ENCODE measurements at places on chromosomes 16 and 17.

DNA sequence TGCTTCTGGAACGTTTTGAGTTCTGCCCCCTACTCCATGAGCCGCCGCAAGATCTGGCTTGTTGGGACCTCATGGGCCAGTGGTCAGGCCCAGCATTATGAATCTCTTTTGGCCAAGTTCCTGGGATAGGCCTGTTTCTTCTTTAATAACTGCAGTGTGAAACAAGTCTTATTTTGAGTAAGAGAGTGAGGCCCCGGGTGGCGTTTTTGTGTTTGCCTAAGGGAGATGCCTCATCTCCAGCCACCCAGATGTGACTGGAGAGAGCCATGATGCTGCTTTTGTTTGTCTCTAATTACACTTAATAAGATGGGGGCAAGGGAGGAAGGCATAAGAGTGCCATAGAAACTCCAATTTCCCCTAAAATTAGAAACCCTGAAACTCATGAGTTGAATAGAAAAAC lies 39.8 kb downstream of the KSR1 start:
- no peak for ATAC-seq

GRCh38 chr16:59591480-59591879 lies 857.4 kb upstream of the GOT2 start:
- no peak for ATAC-seq

DNA sequence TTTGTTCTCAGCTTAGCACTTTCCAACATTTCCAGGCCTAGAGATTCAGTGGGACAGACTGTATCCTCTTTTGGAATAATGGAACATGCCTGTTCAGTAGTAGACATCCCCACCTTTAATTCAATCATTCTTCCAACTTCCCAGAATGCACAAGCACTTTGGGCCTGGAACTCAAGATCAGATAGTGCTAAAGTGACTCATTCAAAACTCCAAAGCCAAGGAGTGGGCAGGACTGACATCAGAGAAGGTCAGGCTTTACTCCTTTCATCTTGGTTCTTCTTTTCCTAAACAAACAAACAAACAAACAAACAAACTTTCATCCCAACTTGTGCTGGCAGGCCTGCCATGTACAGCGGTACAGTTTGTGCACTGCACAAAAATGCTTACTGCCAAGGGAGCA lies 172.0 kb downstream of the AXIN2 start:
- peak; percentile 74 for ATAC-seq

- peak; percentile 91 for ATAC-seq
Observed at GRCh38 chr17:4304417-4305027, 40.7 kb upstream of the ANKFY1 start.

DNA sequence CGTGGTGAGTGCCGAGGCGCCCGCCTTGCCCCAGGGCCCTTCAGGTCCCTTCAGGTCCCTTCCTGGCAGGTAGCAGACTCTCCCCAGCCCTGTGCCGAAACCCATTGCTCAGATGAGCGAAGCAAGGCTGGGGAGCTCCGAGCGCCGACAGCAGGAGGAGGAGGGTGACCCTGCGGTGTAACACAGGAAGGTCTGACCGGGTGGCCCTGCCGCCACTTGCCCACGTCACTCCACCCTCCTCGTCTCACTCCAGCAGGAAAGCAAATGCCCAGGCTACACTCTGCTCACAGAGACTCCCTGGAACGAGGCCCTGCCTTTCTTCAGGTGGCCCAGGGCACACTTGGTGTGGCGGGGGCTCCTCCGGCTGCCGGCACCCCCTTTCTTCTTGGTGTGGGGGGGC lies 57.2 kb downstream of the ACTG1 start:
- ATAC-seq: no peak

DNA sequence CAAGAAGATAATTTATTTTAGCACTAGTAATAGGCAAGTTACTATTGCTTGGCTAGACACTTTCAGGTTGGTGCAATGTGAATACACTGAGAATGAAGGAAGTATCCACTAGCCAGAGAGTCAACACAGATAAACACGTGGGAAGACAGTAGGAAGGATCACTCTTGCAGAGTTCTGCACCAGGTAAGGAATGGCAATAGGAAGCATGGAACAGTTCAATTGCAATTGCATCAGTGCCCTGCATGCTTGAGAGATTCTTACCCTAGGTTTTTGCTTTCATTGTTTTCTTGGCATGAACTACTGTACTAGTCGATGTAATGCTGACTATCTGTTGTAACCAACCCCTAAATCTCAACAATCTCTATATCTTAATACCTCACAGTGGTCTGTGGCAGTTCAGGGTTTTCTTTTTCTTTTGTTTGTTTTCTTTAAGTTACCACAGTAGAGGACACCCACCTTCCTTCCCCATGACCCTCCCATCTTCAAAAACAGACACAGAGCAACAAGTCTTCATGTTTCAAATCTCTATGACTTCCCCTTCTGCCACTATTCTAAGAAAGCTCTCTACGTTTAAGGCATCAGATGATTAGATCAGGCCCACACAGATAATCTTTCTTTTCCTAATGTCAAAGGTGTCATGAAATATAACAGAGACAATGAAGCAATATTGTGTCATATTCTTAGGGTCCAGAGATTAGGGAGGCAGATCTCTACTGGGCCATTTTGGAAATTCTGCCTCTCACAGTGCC lies 18.1 kb upstream of the ABCA8 start:
- ATAC-seq: no peak

DNA sequence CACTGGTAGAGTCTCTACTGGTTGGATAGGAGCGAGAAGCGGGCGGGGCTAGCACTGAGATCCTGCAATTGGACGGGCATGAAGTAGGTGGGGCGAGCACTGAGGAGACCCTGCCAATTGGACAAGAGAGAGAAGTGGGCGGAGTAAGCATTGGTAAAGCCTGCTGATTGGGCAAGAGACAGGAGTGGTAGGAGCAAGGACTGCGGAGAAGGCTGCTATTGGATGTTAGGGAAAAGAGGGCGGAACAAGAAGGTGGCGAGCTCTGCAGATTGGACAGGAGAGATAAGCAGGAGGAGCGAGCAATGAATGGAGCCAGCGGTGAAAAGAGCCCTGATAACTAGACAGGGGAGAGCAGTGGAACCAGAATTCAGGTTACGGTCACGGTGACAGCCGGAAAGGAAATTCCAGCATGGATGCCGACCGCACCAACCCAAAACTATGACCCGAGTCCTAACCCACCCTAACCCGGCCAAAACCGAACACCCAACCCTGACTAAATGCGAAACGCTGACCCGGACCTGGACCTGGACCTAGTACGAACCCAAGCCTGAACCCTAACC lies 4.8 kb downstream of the SCGB1C2 start:
- no peak for ATAC-seq

- ATAC-seq: peak; percentile 31
Observed at GRCh38 chr17:50893183-50893993, 27.2 kb upstream of the TOB1 start.

DNA sequence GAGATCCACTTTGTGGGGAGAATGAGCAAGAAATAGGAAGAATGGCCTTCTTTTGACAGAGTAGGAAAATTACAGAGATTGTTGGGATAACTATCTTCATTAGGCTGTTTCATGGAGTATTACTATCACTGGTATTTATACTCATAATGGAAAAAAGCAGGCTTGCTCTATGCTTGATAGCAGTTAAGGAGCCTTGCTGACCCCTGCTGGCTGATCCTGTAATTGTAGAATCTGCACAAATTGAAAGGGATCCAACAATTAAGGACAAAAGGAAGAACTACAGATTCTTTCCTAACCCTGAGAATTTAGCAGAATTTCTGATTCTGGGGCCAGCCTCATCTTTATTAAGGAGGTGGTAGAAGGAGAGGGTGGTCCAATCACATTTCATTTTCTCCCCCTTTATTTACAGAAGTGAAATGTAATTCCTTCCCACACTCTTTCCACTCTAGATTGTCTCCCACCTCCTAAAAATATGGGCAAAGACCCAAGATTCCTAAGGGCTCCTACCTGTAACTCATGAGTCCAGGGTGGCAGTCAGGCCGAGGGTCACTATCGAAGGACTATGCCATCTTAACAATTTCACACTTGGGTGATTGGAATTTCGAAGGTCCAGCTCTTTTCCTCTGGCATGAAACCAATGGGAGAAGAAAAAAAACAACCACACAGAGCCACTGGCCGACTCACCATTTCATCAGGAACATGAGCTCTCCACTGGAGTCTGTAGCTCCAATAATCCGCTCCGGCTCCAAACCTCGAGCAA lies 26.3 kb downstream of the NFE2L1 start:
- peak; percentile 93 for ATAC-seq

DNA sequence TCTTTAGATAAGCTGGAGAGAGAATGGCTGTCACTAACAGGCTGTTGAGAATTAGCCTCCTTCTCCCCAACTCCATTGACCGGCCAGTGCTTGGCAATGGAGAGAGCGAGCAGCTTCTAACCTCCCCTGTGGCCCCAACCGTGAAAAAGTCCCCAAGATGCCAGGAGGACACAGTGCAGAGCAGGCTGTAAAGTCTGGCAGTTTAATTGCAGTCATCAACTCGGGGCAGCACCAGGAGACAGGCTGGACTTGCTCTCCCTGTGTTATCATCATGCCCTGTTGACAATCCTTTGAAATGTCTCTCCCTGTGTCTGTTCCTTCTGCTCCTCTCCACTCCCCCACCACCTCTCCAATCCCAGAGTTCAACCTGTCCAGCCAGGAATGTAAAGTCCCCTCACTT lies 705 bp upstream of the CDRT4 start:
- no peak for ATAC-seq

DNA sequence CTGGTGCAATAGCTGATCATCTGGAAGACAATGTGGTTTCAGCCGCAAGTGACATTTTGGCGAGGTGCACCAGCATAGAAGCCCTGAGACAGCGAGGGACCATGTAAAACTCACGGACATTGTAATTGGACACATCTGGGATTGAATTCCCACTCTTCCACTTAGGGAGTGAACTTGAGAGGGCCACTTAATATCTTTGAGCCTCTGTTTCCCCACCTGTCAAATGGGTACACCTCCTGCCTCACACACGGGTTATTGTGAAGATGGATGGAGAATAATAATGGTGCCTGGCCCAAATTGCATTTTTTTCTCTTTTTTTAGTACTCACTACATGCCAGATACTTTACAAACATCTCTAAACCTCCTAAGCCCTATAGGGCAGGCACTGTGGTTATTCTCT lies 45.5 kb upstream of the MEOX1 start:
- no peak for ATAC-seq

GRCh38 chr17:44585315-44585714 lies 28.0 kb downstream of the FZD2 start:
- ATAC-seq: no peak

GRCh38 chr17:42686520-42687128 lies 4.3 kb downstream of the CNTNAP1 start:
- ATAC-seq: no peak

GRCh38 chr17:62592341-62593099 lies 35.0 kb upstream of the MRC2 start:
- peak; percentile 69 for ATAC-seq

DNA sequence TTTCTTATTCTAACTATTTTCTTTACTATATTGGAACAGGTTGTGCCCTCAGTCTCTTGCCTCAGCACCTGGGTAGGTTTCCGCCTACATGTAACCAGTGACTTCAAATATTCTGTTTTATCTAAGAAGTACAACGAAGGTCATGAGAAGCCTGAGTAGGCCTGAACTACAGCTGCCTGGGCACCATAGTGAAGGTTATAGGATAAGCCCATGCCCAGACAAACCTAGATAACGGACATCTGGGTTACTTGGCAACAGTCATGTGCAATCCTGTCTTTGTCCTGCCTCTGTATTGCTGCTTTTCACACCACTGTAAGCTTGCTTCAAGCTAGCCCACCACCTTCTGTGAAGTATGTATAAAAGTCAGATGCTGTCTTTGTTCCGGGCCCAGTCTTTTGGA lies 25.4 kb upstream of the ARL4D start:
- ATAC-seq: no peak

- peak; percentile 54 for ATAC-seq
Observed at GRCh38 chr16:12002447-12003006, 26.0 kb downstream of the SNX29 start.

DNA sequence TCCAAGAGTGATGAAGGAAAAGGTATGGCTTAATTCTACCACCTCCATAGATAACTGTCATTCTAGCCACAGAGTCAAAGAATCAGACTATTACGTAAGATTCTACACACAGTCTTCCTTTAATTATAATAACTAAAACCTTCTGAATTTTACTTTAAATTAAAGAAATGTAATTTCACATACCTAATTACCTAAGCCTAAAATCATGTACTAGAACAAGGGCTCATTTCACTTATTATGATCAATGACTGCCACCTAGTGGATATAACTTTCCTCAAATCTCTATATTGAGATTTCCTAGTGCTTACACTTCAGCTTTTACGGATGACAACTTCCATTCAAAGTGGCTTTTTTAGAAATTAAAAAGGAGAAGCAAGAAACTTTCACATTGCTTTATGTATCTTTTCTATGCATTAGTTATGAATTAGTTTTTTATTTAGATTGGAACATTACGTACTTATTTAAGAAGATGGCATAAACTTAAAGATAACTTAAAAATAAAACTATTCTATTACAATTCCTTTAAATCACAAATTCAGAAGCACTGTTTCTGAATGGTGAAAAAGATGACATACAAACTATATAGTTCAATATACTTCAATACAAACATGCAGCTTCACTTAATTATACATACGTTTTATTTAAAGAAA lies 18.2 kb upstream of the ABCA10 start:
- peak; percentile 89 for ATAC-seq

DNA sequence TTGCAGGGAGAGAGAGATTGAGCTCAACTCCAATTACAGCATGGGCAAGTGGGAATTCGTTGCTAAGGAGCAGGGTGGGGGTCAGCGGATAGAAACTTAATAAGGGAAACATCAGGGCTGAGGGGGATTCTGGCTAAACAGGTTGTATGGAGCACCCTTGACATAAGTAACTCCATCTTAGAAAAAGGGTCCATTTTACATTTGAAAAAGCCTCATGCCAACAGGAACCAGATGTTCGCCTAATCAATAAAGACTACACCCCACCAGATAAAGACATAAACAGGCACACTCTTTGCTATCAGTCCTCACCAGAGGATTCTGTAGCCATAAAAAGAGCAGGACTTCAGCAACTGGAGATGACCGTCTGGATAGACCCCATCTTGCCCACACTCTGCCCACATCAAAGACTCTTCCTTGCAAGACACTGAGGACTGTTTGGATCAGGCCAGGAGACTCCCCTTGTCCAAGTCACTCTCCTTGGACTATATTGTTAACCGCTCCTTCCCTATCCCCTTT lies 1.6 kb upstream of the LRRC75A start:
- ATAC-seq: no peak

- ATAC-seq: peak; percentile 63
Observed at GRCh38 chr17:30922235-30923030, 688 bp downstream of the ADAP2 start.

- no peak for ATAC-seq
Observed at GRCh38 chr17:31147507-31148202, 52.9 kb downstream of the NF1 start.

GRCh38 chr16:54240271-54241129 lies 46.1 kb downstream of the IRX3 start:
- no peak for ATAC-seq
